ENCODE measurements at places on chromosomes 12 and 14.

GRCh38 chr12:4178424-4179170, 95.0 kb upstream of the CCND2 start:
- no peak for DNase-seq

- no peak for DNase-seq
Measured at GRCh38 chr12:76922866-76923265, 44.0 kb upstream of the CSRP2 start.

DNA sequence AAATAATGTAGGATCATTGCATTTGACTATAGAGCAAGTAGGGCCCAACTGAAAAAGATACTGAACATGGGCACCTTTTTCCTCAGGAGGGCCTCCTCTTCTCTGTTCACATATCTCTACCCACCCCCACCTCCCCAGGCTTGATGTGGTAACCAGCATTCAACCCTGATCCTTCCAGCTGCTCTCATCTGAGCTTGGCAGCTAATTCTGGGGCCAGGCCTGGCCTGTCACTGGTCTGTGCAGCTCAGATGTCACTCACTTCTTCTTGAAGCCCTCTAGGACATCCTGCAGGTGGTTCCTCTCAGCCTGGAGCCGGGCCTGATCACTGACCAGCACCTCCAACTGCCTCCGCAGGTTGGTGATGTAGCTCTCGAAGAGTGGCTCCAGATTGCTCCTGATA, 2.1 kb downstream of the KRT84 start:
- DNase-seq = no peak

GRCh38 chr14:62206456-62206855, 444.2 kb downstream of the SNAPC1 start:
- DNase-seq = no peak

DNA sequence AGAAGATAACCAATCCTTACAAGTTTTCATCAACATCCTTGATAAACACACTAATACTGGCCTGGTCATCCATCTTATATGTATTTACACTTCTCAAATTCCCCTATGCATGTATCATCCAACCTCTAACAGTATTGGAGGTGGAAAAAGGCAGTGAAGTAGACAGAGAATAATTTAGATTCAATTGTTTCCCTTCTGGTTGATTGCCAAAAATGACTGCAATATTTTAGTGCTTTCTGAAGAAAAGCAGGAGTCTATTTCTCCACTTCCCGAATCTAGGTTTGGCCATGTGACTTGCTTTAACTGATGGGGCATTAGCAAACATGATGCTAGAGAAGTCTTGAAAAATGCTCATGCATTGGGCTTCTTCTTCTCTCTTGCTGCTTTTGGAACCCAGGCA, 78.3 kb upstream of the METAP2 start:
- no peak for DNase-seq

DNA sequence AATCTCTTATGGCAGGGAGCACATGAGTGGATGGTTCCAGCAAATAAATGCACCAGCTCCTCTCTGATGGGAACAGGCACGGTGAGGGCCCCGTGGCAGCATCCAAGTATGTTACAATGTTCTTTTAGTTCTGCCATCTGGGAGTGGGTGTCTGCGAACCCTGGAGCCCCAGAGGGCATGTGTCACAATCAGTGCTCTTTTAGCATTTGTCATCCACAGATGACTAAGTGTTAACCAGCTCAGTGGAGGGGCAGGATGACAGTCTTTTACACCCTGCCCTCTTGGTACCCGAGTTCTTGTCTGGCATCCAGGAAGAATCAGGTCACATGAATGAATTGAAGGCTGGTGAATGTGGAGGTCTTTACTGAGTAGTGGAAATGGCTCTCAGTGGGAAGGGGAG, 560.4 kb upstream of the FLRT2 start:
- no peak for DNase-seq

DNA sequence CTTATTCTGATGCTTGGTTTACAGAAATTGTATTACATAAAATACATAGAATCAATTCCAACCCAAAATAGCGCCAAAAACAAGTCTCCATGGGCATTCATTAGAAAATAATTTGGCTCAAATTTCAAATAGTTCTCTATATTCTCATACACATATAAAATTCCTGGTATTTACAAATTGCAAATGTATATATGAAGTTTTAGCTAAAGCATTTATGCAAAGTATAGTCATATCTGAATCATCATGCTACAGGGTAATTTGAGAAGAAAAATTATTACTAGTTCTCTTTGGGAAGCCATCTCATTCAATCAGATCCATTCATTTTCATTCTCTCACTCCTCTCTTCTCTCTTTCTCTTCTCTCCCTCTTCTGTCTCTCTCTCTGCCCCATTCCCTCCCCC, 257.8 kb downstream of the DPF3 start:
- DNase-seq = no peak

DNA sequence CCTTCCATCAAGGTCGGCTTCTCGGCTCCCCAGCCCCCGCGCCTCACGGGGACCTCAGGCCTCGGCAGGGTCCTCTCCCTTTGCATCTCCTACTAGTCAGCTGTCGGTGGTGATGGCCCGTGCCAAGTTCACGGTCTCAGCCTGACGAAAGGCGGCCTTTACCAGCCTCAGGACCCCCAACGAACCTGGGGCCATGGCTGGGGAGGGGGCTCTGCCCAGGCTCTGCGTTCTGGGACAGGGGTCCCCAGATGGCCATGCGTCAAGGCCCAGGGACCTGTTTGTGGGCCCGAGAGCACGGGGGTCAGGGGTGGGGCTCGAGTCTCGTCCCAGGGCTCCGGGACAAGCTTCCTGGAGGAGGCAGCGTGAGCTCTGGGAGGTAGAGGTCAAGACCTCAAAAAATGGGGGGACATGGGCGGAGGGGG, 32.8 kb upstream of the DEGS2 start:
- no peak for DNase-seq

- DNase-seq = no peak
Measured at GRCh38 chr12:84822525-84822924, 90.1 kb downstream of the SLC6A15 start.

DNA sequence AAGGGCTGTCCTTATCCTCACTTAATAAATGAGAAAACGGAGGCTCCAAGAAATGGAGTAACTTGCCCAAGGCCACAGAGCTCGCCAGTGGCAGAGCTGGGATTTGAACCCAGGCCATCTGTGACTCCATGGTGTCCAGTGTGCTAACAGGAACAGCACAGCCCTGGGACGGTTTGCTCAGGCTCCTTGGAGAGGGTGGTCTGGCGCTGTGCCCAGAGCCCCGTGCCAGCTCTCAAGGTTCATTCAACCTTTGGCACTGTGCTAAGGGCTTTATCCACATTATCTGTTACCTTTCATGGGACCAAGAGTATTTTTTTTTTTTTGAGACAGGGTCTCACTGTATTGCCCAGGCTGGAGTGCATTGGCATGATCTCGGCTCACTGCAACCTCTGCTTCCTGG, 8.1 kb downstream of the DAO start:
- DNase-seq = no peak

- no peak for DNase-seq
Measured at GRCh38 chr14:74636424-74637177, 24.6 kb upstream of the LTBP2 start.

DNA sequence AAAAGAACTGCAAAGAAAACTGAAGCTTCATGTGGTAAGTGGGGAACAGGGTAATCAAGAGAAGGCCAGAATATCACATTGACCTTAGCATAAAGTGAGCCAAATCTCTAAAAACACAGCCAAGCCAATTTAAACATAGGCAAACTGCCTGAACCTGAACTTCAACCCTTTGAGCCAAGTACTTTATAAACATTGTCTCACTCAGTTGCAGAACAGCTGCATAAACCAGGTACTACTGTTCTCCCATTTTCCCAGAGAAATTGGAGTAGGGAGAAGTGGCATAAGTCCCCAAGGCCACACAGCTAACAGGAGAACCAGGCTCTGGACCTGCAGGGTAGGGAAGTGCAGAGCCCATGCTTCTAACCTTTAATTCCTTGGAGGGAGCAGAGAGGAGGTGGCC, 30.4 kb upstream of the FKBP4 start:
- no peak for DNase-seq

DNA sequence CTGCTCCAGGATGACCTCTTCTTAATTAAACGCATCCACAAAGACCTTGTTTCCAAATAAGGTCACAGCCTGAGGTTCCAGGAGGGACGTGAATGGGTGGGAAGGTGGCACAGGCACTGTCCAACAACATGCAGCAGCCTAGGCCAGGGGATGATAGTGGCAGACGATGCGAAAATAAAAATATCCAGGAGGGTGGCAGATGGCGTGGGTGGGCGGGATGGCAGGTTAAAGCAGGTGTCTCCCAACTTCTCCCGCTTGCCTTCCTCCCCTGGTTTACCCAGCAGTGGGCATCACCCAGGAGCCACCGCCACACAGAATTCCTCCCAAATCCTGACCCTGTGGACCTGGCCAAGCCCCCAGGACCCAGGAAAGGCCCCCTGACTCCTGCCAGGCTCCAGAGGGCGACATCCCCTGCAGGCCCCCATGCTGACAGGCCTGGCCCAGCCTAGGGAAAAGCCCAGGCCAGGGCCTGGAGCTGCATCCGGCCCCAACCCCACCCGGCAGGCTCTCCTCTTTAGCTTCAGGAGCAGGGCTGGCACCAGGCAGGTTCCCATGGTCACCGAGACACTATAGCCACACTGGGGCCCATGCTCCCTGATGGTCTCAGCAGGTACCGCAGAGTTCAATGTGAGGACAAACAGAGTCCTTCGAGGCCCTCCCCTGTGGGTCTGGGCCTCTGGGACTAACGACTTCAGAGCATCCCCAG, 9.7 kb downstream of the NCOR2 start:
- no peak for DNase-seq

- no peak for DNase-seq
Measured at GRCh38 chr14:66401449-66402095, 84.6 kb upstream of the CCDC196 start.

DNA sequence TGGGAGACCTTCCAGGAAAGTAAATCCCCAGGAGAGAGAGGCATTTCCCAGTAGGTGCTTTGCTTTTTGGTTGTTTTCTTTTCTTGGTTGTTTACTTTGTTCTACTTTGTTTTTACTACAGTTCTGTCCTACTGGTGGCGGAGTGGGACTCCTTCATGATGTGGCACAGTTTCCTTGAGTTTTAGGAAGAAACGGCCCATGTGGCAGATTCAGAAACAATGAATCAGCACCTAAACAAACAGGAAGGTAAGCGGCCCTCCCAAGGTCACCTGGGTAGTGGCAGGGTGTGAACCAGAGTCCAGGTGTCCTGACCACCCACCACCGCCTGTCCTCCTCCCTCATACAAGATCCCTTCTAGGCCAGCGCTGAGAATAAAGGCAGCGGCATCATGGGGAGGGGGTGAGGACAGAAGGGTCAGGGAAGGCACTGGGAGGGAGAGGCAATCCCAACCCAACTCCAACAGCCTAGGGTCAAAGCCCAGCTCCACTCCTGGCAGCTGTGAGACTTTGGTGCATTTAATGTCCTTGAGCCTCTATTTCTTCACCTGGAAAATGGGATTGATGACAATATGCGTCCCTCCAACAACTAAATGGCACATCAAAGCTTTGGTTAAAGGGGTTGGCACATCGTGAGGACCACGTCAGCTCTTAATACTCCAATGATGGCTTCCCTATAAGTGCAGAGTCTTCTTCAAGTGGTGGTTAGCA, 111.5 kb upstream of the BCL2L14 start:
- DNase-seq = no peak

DNA sequence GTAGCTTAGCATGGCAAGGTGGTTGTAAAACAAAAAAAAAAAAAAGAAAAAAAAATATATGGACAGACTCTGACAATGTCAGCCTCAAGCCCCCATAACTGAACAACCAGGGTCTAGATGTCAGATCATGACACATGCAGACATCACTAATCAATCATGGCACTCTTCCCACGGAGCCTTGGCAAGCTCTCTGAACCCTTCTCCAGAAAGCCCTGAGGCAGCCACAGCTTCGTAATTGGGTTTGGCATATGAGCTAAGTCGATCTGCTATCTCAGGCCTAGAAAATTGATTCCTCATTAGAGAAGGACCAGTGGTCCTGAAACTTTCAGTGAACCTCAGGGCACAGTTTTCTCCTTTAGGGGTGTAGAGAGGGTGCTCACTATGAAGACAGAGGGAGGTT, 112.2 kb downstream of the GPR135 start:
- DNase-seq = no peak

- no peak for DNase-seq
Measured at GRCh38 chr12:64739778-64740177, 19.4 kb downstream of the GNS start.

DNA sequence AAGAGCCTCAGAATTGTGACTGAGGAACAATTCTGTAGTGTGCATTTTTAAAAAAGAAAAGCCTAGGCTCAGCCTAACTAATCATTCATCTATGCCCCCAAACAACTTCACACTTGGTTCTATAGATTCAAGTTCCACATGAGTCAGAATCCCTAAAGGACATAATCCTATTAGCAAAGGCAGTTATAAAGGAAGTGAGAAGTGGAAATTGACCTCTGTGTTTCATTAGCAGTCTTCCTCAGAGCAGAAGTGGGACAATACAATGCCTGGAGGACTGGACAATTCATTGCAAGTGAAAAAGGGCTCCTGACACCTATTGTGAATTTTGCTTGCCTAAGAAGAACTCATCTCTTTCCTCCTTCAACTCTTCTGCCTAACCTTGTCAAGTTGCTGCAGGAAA, 222.3 kb downstream of the PTPRO start:
- DNase-seq = no peak

DNA sequence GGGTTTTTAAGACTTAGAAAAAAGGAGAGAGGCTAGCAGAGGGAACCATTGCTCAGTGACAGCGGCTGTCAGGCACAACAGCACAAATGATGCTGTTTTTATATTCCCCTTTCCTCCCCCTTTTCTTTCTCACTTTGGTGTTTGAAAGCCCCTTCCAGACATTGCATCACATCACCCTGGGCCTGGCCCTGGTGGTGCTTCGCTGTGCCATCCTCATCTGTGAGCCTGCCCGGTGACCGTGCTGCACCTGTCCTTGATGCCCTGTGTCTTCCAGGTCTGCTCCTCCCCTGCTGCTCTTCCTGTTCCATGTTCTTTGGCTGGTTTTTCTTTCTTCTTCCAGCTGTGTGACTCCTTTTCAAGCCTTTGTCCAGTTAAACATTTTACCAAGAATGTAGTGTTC, 24.8 kb downstream of the KLC1 start:
- no peak for DNase-seq

- DNase-seq = no peak
Measured at GRCh38 chr14:92456215-92457015, 57.2 kb upstream of the RIN3 start.

DNA sequence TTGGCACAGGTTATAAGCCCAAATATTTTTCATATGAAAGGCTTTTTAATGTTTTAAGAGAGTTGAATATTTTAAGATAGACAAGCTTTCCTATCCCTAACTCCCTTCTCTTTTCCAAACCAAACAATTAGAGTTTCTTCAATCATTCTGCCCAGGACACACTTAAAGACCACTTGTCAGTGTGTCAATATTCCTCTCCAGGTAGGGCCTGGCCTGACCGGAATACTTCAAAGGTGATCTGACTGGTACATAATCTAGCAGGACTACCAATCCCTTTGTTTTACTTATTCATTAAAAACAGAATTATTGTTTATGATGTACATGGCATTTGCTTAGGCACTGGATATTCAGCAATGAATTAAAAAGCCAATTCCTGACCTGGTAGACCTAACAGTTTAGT, 24.2 kb upstream of the SNRPF start:
- DNase-seq = no peak

- DNase-seq = no peak
Measured at GRCh38 chr12:70033310-70033709, 208.3 kb downstream of the MYRFL start.
